ENCODE measurements at places on chromosomes 13 and 19.

- peak; percentile 75 for DNase-seq
These were observed 44.9 kb downstream of the ZNF823 start for GRCh38 chr19:11693505-11694499.

DNA sequence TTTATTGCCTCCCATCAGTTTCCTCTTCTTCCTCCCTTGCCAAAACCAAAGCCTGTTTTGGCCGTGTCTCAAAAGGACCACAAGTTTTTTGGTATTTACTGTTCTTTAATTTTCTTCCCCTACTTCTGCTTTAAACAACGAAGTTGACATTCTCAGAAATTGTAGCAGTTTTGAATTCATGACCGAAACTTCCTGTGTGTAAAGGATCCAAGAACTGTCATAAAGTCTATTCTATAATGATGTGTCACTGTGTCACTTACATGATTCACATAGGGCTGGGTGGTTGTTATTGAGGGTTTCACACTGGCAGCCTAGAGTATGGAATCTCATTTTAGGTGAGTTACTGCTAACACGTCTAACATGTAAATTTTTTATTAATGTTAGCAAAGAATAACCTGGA lies 741.0 kb upstream of the KLHL1 start:
- no peak for DNase-seq

DNA sequence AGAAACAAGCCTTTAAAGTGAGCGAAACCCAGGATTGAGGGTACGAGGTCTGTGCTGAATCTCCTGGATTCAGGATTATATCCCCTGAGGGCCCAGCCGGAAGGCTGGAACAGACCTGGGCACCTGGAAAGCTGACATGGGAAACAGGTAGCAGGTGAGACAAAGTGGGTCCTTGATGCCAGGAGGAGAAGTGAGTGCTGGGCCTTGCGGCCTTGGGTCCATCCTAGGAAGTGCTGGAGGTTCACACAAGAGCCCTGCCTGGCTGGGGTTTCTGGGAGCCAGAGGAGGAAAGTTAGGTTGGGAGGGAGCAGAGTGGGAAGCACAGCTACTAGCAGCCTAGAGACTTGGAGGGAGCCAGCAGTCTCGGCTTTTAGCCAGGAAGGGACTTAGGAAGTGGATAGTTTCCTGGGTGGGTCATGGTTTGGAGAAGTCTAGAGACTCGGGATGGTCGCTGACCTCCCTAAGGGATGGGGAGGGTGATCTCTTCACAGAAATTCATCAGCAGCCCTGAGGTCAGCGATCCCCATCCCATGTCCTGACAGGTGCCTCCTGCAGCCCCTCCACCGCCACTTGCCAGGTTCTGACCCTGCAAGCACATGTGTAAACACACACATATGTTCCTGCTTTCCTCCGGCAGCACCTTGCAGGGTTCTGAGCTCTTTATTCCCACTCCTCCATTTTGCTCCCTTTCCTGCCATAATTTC lies 29.4 kb upstream of the ZNF492 start:
- no peak for DNase-seq

DNA sequence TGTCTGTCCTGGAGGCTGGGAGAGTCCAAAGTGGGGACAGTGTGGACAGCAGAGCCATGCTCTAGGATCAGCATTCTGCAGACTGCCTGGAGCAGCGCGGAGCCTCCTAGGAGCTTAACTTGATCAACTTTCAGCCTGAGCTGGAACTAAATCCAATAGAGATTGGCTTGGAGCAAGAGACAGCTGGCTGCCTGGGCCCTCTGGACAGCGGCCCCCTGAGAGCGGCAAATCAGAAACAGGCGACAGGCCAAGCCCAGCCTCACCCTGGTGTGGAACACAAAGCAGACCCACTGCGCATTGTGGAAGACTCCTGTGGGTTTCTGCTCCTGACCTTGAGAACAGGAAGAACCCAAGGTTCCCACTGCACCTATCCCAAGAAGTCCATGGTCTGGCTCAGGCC lies 462.2 kb downstream of the TSHZ3 start:
- no peak for DNase-seq

GRCh38 chr19:38690832-38691231 lies 43.4 kb downstream of the ACTN4 start:
- DNase-seq: no peak

Data from RCC 7860 (cell line).